ENCODE measurements at places on chromosomes 11 and 22.

GRCh38 chr22:22213231-22213630 is 31.4 kb upstream of the VPREB1 start:
- DNase-seq, result no peak

GRCh38 chr22:42769574-42770447 is 49.1 kb upstream of the A4GALT start:
- no peak for DNase-seq

DNA sequence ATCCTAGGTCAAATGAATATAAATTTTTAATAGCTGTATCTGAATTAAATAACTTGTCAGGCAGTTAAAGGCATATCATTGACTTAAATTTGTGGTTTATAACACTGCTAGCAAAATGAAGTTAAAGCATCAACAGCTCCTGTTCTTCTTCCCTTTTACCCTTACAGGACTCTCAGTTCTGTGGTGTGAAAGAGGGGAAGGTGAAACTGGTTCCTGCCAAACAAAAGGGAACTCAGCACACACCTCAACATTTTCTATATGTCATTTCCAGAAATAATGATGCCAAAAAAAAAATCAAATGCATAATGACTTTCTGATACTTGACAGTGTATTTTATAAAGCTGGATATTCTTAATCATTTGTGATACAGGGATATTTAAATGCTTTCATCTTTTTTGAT is 21.2 kb downstream of the ARL14EP start:
- no peak for DNase-seq

DNA sequence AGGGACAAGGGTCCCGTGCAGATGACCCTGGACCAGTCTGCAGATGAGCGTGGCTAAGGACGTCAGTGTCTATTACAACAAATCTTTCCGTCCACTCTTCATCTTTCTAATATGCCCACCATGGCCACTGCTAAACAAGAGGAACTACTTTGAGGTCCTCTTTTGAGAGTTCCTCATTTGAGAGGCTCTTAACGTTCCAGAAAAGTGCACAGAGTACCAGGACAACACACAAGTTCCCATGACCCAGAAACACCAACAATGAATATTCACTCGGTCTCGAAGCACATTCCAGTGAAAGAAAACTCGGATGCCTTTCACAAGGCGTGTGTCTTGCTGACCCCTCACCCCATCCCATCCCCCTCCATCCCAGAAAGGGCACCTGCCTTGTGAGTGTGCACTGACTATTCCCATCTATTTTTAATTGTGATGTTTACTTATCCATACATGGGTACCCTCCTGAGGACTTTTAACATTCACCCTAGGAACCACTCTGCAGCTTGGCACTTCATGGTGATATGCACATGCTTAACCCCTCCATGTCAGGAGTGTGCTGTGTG is 157.0 kb downstream of the SHANK2 start:
- no peak for DNase-seq

GRCh38 chr22:29108137-29108536 is 35.3 kb downstream of the KREMEN1 start:
- DNase-seq, result no peak

- DNase-seq, result no peak
These were observed 45.9 kb upstream of the ARHGAP32 start for GRCh38 chr11:129237880-129238638.

DNA sequence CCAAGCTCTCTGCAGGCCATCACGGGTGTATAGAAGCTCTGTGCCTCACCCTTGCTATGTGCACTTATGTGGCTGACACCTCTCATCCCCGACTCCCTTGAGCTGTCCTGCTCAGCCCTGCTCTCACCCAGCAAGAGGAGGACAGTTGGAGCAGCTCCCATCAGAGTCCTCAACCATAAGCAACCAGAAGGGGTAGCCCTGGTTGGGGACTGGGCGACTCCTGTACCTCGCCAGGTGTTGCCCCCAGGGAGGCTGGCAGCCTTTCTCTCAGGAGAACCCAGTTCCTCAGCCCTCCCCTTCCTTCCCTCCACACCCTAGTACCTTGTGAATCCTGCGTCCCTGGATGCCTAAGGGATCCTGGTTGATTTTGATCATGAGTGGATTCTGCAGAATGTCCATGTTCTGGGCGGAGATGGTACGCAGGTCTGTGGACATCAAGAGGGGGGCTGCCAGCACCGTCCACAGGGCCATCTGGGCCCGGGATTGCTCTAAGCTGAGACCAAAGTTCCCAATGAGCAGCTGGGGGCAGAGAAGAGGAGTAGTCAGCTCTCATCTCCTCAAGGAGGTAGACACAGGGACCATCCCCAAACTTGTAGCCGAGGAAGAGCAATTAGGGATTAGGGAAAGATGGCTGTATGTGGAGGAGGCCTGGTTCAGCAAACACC is 8.0 kb downstream of the NAGA start:
- DNase-seq, result no peak

DNA sequence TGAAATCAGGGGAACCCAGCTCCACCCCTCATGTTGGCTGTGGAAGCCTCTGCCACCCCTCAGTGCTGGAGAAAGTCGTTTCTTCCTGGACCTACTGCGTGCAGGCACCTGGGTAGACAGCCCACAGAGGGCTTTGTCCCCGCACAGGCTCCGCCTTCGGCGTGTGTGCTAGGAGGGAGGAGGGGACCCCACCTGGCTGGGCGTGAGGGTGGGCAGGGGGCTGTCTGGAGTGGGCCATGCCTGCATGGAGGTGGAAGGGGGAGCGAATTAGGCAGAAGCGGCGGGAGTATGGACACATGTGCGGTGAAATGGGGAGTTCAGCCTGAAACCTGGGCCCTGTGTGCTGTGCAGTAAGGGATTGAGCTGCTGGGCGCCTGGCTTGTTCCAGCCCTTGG is 49.3 kb downstream of the FBLN1 start:
- no peak for DNase-seq

- DNase-seq, result no peak
These were observed 154.1 kb downstream of the AASDHPPT start for GRCh38 chr11:106231591-106231990.

- DNase-seq, result no peak
These were observed 2.5 kb upstream of the PYGM start for GRCh38 chr11:64762277-64762673.

DNA sequence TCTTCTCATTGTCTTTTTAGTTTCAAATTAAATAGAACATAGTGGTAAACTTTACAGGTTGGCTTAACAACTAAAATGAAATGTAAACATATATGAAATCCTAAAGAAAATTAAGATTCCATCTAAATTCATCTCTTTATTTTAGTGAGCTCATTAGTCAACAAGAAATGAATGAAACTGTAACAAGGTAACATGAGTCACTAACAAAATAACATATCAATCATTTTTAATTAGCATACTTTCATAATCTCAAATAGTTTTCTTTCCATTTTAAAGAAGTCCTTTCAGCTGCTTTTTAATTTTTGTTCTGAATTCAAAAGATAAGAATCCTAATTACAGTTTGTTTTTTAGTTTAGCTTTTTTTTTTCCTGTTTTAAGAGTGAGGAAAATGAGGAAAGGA is 688.6 kb upstream of the TENM4 start:
- no peak for DNase-seq

DNA sequence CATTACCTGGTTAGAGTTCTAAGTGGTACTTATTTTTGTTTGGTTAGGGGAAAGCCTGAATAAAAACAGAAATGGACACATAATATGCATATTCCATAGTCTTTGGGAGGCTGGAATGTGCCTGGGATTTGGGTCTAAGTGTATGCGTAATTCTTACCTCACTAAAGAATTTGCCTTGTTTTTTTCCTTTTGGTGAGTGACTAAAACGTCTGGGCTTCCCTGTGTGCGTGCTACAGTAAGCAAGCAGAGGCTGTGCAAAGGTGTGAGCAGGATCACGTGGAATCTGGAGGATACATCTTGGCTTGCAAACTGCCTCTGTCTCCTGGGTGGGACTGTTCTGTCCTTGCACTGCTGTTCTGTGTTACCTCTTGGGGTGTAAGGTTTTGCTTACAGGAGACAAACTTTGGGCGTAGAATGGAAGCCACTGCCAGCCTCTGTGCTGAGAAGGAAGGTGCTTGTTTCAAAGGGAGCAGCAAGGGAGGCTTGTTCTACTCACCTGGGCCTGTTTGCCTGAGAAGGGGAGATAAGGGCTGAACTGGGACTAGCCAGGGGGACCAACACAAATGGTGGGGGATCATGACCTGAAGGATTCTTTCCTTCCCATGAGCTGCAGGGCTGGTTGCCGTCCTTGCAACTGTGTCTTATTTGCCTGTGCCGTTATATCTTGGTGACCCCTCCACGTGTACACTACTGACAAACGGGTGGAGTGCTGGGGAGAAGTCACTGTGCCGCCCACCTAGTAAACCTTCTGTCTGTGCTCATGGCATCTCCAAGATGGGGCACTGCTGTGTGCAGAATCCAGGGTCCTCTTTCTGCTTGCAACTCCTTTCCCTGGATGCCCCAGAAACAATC is 4.5 kb downstream of the NEAT1 start:
- no peak for DNase-seq

DNA sequence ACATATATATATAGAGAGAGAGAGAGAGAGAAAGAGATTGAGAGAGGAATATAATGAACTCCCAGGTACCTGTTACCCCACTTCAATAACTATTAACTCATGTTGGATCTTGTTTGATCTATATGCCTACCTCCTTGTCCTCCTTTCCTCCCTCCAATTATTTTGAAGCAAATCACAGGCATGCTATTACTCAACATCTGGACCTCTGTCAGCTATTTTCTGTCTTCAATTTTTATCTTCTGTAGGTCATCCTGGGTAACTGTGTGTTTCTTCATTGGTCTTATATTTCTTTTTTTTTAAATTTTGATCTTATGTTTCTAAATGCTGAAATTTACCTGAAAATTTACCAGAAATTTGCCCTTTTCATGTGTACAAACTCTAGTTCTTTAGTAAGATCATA is 24.8 kb downstream of the UVRAG start:
- DNase-seq, result no peak

DNA sequence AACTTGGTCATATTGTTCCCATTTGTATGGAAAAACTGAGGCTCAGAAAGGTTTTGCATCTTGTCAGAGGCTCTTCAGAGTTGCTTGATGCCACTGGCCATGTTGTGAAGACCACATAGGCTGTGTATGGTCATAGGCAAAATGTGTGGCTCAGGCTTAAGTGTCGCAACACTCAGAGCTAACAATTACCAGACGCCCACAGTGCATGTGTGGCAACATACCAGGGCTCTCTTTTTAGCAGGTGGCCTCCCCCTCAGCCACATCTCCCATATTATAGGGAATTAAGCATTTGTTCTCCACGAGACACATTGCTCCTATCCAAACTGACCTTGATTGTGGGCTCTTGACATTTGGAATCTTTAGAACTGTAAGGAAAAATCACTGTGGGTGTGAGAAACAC is 802.5 kb downstream of the DLG2 start:
- DNase-seq, result no peak

DNA sequence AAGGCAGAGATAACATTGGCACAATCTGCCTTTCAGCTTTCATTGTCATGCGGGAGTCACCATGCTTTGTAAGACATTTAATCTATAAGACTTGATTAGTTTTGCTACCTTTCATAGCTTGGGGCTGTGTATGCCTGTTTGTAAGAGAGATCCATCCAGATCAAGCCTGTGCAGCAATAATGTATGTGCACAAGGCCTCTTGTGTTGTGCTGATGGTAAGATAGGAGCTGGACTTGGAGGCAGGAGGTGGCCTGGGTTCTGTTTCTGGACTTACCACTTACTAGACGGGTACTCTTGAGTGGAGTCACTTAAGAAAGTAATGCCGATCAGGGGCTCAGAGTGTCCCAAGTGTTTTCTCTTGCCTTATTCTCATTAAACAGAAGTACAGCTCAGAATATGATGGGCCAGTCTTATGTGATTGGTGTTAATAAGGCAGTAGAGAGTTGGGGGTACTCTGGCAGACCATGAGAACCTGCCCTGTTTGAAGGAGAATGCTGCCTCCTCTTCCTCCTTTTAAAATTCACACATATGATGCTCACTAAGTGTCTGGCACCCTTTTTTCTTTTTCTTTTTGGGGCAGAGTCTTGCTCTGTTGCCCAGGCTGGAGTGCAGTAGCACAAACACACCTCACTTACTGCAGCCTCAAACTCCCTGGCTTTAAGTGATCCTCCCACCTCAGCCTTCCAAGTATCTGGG is 30.9 kb downstream of the PTPRJ start:
- no peak for DNase-seq

DNA sequence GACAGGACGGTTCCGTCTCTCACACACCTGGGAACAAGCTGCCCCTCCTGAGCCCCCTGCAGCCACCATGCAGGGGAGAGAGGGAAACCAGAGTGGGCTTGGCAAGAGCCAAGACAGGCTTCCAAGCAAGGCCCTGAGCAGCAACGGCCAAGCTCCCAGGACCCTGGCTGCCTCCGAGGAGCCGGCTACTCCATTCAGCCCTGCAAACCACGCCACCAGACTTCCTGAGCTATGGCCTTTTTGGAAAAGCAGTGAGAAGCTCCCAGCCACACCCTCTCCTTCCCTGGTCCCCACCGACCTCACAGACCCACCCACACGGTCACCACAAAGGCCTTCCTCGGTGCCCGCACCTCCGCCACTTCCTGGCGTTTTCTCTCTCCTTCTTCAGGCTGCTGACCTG is 479.0 kb downstream of the BRD1 start:
- no peak for DNase-seq

- DNase-seq, result no peak
These were observed 43.3 kb downstream of the FBXO7 start for GRCh38 chr22:32517921-32518320.

- no peak for DNase-seq
These were observed 68.7 kb downstream of the WT1 start for GRCh38 chr11:32366666-32367065.

GRCh38 chr11:23840872-23841271 is 656.0 kb upstream of the LUZP2 start:
- DNase-seq, result no peak

DNA sequence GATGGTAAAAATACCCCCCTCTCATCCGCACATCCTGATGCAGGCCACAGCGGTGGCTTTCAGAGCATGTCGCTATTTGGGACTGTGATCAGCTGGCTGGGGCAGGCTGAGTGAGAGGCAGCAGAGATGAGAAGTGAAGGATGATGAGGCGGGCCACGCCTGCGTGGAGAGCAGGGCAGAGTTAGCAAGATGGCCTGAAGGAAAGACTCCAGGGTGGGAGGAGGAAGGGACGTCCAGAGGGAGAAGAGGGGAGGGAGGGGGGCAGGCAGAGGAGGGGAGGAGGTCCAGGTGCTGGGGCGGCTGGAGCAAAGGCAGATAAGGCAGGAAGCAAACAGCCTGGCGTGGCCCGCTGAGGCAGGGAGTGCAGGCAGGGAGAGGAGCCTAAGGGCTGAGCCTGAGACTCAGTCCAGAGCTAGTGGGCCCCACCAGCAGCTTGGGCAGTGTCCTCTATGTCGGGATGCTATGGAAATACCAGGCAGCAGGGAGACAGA is 29.1 kb downstream of the LRFN4 start:
- no peak for DNase-seq

- no peak for DNase-seq
These were observed 100.7 kb upstream of the THY1 start for GRCh38 chr11:119523539-119524157.
